ENCODE measurements at places on chromosomes 16 and 17.
A peak's percentile ranks its signal among the peaks of the same experiment; 100 is the strongest.

DNA sequence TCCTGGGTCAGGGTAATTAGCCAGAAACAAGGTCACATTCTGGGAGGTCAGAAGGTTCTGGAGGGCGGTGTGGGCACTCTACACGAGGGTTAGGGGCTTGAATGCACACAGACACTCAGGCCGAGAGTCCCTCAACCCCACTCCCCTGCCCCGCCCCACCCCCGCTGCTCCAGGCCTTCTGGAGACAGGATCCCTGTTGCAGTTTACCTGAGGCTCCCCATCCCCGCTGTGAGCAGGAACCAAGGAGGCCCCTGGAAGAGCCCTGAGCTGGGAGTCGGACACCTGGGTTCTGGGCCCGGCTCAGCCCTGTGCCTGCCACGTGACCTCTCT lies 4.4 kb upstream of the ACTG1 start:
- no peak for DNase-seq

- DNase-seq = peak; percentile 65
Measured at GRCh38 chr17:76714822-76715495, 4.2 kb upstream of the MXRA7 start.

DNA sequence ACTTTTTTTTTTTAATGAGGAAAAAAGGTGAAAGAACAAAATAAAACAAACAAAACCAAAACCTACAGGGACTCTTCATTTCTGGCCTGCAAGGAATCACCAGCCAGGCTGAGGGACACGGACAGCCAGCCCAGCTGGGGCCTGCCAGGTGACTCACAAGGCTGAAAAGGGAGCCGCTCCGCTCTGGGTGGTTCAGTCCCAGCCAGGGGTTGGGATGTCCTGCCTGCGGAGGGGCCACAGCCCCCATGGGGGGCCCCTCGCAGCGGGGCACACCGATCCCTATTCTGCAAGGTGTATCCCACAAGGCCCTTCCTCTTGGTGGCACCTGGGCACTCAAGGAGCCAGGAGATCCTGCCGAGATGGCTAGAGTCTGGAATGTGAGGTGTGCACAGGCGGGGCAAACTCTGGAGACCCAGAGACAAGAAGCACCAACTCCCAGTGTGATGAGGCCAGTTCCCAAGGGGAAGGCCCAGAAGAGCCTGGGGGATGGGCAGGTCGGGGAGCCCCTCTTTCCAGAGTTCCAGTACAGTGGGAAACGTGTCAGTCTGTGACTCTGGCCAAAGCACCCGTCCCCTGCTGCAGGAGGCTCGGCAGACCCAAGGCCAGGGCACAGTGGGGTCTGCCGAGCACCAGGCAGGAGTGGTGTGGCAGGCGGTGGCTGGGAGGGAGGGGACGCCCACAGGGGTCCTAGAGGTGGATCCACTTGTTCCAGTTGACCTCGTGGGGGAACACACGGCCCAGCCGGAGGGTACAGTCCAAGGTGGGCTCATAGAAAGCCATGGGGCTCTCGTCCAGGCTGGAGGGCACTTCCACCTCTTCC lies 58.9 kb downstream of the IL21R start:
- DNase-seq = no peak

DNA sequence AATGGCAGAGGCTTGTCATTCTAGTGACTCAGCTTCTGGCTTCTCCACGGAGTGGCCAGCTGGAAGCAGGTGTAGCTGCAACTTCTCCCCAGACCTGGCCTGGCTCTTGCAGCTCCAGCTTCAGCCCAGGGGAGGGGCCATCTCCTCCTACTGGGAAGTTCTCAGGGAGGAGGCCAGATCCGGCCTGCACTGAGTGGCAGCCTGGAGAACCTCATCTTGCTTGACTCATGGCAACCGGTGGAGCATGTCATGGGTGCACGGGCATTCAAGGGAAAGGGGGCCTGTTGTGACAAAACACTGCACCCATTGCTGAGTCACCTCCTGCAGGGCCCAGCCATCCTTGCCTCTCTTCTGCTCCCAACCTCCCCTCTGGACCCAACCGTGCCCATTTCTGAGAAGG lies 273.9 kb upstream of the MAF start:
- DNase-seq = no peak

DNA sequence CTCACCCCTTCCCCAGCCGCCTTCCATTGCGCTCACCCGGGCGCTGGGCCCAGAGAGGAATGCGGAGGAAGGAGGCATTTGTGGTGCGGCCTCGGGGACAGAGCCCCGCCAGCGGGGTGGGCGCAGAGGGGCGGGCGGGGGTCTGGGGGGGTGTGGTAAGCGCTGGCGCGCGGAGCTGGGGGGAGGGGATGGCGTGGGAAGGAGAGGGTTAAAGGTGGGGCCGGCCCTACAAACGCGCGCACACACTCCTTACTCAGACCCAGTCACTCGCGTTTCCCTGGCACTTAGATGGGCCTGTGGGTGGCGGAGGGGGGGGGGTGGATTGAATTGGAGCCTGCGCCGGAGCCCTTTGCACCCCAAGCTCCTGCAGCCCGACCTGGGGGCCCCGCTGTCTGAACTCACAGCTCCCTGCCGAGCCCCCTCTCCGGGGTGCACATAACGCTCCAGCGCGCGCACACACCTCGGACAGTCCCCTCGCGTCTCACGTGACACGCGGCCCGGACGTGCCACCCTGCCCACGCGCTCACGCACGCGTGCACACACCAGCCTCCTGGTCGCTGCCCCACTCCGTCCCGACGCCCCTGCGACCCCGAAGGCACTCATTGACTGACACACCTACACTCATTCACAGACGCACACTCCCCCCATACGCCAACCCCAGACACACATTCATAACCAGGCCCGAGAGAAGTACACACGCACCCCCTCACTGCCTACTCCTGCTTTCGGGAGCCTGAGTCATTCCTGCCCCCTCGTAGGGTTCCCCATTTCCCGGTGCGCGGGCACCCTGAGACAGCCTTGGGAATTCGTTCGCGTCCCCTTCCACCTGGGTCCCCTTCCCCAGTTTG lies 844 bp downstream of the TBKBP1 start:
- DNase-seq = peak; percentile 41

- no peak for DNase-seq
Measured at GRCh38 chr17:7780736-7781135, 53.3 kb upstream of the KDM6B start.

- no peak for DNase-seq
Measured at GRCh38 chr17:32998887-32999228, 7.2 kb downstream of the SPACA3 start.

- no peak for DNase-seq
Measured at GRCh38 chr16:67105881-67106280, 3.9 kb upstream of the PHAF1 start.

- no peak for DNase-seq
Measured at GRCh38 chr17:50596191-50597037, 35.9 kb downstream of the CACNA1G start.

DNA sequence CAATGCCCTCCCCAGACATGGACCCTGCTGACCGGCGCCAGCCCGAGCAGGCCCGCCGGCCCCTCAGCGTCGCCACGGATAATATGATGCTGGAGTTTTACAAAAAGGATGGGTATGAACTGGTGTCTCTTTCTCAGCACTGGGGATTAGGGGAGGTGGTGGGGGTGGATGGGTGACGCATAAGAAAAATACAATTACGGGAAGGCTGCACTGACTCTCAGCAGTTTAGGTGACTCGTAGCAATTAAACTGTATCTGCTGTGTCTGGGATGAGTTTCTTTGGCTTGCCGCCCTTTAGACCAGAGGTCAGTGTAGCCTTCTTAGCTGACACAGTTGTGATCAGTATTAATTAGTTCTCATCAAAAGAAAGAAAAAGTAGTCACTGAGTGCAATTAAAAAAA lies 59.0 kb downstream of the ELAC2 start:
- DNase-seq = no peak

GRCh38 chr17:7589891-7590691 lies at the start of gene SOX15:
TSS of gene SOX15 (minus strand) at chr17:7590094. CDS start at chr17:7589676, 418 bp downstream.
- no peak for DNase-seq

- DNase-seq = no peak
Measured at GRCh38 chr17:36485805-36486203, 677 bp upstream of the ZNHIT3 start.

DNA sequence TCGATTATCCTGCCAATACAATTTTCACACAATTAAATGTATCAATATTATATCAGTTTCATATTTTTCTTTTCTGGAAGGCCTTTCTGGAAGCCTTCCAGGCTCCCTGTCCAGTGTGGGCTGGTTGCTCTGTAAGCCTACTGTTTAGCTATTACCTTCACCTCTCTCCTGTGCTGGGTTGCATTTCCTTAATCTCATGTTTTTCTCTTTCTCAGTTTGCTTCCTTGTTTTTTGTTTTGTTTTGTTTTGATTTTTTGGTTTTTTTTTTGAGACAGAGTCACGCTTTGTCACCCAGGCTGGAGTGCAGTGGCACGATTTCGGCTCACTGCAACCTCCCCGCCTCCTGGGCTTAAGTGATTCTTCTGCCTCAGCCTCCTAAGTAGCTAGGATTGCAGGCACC lies 6.8 kb downstream of the SEPHS2 start:
- DNase-seq = no peak

DNA sequence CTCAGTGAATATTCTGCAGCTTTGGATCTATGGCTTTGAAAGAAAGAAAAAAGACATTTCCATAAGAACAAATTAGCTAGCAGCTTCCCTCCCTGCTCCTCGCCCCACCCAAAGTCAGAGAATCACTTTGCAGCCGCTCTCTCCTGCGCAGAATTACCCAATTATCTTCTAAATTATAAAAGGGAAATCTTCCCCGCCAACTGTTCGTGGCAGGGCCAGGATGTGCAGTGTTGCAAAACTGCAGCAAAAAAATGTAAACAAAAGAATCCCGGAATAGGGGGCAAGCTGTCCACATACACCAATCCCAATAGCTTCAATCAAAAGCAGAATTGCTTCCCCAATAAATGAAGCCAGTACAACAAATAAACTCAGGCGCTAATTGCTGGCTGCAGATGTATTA lies 510.6 kb downstream of the RBFOX1 start:
- no peak for DNase-seq

GRCh38 chr16:17804857-17805256 lies 334.1 kb upstream of the XYLT1 start:
- DNase-seq = no peak

DNA sequence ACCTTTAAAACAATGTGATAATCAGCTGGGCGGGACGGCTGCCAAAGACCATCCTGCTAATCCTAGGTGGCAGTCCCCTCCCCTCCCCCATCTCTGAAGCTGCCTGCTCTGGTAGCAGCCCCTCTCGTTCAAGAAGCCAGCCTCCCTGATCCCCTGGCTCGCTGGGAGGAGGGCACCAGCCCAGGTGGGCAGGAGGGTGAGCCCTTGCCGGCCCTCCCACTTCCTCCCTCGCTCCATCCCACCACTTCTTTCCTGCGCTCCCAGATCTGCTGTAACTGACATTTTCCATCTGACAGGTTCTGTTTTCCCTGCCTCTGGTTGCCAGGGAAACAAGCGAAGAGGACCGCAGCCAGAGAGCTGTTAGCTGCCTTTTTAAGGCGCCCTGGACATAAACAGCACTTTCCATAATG lies 155.7 kb upstream of the TNRC6C start:
- DNase-seq = no peak

- DNase-seq = no peak
Measured at GRCh38 chr16:49439676-49440075, 66.1 kb downstream of the C16orf78 start.

DNA sequence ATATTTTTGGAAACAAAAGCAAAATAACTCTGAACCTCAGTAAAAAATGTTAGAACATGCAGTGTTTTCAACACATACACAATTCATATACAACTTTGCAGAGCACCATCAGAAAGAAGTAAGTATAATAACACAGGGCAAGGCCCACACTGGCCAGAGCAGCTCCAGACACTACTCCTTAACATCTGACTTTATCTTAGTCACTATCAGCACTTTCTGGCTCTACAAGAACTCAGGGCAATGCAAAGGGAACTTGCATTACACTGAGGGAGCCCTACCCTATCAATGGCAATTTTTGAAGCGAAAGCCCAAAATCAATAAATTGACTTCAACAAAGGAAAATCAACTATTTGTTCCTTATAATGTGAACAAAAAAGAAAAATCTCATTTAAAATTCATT lies 16.5 kb downstream of the RNF157 start:
- DNase-seq = no peak

DNA sequence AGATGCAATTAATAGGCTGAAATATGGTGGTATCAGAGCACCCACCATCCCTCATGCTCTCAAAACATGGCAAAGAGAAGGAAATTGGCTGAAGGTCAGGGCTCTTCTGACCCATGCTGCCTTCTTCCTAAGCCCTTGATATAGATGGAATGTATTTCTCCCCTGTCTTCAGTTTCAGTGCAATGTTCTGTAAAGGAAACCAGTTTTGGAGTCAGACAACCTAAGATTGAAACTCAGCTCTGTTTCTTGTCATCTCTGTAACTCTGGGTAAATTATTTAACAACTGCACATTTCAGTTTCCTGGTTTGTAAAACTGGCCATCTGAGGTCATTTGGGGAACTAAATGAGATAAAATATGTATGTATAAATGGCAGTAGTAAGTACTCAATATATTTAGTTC lies 243.9 kb downstream of the CA10 start:
- no peak for DNase-seq

- no peak for DNase-seq
Measured at GRCh38 chr17:19569785-19570543, 36.3 kb downstream of the SLC47A1 start.

- DNase-seq = no peak
Measured at GRCh38 chr17:44408786-44409185, 19.3 kb upstream of the ITGA2B start.

DNA sequence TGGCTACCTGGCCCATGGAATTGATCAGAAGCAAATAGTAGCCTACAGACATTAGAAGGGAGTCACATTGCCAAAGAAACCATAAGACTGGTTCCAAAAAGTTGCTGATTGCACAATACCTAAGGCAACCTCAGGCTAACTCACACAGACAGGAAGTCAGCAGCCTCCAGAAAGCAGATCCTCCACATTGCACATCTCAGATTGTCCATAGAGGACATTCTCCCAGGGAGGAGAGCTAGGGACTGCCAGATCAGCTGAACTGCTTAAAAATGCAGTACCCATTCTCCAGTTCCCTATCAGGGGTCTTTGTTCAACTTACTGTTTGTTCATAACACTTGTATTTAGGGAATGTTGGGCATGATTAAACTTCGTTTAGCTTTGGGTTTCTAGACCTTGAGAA lies 4.2 kb downstream of the CCL3 start:
- DNase-seq = no peak

GRCh38 chr17:83071966-83072562 lies 7.3 kb upstream of the METRNL start:
- DNase-seq = no peak

DNA sequence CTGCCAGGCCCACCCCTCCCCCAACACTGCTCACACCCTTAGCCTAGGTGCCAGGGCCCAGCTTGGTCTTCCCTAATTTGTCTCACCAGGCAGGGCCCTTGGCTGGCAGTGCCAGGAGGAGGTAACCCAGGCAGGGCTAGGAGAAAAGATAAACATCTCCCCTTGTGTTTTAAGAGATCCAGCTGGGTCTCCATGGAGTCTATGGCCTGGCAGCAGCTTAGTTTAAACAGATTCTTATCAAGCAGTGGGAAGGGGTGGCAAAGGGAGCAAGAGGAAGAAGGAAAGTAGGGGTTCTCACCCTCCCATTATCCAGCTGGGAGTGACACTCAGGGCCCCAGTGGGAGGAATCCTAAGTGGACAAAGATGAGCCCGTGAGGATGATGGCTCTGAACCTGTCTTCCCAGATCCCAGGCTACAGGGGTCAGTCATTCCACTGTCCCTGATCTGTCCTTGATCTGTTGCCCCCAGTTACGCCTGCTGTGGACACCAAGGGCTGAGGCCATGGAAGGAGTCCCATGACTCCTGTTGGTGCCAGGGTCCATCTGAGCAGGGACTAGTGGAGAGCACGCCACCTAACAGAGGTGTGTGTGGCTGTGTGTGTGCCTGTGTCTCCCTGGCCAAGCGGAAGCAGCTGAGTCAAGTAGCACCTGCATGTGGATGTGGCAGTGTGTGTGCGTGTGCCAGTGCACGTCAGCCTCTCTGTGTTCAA lies 47.4 kb upstream of the MEIOC start:
- DNase-seq = no peak

GRCh38 chr16:78362524-78363135 lies 263.2 kb downstream of the WWOX start:
- DNase-seq = no peak

All from CD8-positive, alpha-beta memory T cell (primary cell).